ENCODE measurements at places on chromosomes 5 and 9.

DNA sequence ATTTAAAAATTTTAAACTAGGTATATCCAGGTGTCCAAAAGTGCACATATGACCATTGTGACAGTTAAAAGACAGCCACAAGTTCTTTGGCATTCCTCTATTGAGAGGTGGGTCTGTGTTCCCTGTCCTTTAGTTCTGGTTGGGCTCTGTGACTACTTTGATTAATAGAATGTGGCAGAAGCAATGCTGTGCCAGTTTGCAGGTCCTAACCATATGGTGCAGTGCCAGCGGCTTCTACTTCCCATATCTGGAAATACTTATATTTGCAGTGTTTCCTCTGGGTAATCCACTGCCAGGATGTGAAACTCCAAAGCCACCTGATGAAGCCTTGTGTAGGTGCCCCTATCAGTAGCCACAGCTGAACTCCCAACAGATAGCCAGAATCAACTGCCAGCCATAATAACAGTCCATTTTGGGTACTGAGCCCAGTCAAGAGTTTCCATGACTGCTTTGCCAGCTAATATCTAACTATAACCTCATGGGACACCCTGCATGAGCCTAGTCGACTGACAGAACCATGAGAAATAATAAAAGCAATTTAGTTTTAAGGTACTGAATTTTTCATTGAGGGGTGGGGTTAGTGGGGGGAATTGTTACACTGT, 361.0 kb upstream of the SEMA6A start:
- no peak for DNase-seq

- peak; percentile 66 for DNase-seq
Observed at GRCh38 chr9:69180670-69181069, 6.6 kb downstream of the TJP2 start.

- DNase-seq: no peak
Observed at GRCh38 chr9:123407217-123407851, 51.3 kb downstream of the CRB2 start.

GRCh38 chr9:89362647-89363310, 44.5 kb downstream of the SECISBP2 start:
- DNase-seq: no peak

DNA sequence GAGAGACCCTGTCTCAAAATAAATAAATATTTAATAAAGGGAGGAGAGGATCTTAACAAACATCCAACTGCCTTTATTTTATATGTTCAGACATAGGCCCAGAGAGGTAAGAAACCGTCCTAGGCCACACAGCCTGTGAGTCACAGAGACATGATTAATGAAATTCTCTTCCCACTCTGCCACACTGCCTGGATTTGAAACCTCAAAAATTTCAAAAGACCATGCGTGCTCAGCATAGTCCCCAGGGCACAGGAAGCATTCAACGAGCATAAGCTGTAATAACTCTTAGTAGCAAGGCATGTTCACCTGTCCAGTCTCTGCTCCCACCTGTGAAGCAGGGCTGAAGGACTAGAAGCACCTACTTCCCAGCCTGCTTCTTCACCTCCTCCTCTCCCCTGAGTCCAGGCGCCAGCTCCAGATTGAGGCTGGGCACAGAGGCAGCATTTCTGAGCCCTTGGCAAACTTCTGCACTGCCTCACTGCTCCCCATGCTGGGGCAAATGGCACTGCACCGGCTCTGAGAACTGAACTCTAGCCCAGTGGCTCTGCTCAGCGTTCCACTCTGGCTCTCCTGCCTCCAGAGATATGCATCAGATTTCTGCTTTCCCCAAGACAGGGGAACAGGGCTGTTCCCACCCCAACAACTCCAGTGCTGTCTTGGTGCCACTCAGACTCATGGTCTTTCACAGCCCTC, 1.1 kb downstream of the FAT2 start:
- peak; percentile 83 for DNase-seq

DNA sequence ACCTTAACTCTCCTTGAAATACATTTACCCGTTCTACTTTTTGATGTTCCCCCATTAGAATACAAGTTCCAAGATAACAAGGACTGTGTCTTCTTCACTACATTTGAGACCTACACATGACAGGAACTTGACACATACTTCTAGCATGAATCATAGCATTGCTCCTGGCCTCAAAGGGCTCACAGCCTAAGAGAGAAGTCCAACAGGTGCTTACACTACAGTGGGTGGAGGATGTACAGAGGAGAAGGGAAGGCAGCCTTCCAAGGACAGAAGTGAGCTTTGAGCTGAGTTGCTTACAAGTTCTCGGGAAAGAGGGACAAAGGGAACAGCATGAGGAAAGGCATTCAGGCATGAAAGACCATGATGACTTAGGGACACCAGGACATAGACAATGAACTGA, 56.9 kb upstream of the MSX2 start:
- DNase-seq: no peak

GRCh38 chr9:114400219-114400618, 12.4 kb upstream of the AKNA start:
- no peak for DNase-seq

DNA sequence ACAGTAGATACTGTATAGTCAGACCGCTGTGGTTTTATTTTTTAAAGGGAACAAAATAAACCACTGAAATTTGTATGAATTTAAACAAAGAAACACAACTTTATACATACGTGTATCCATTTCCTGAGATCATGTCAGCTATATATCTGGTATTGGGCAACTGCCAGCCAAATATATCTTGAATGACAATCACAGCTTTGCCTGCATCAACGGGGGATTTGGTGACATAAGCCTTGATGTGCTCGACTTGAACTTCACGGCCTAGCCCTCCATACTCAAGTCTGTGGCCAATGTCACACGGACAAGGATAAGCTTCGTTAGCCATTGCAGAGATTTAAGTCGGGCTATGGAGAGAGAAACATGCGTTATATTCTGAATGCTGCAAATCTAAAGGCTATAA, 17.3 kb downstream of the CMBL start:
- no peak for DNase-seq

- DNase-seq: no peak
Observed at GRCh38 chr9:136249877-136250559, 4.4 kb upstream of the QSOX2 start.

GRCh38 chr9:21174671-21175070, 8.2 kb upstream of the IFNA21 start:
- DNase-seq: no peak

DNA sequence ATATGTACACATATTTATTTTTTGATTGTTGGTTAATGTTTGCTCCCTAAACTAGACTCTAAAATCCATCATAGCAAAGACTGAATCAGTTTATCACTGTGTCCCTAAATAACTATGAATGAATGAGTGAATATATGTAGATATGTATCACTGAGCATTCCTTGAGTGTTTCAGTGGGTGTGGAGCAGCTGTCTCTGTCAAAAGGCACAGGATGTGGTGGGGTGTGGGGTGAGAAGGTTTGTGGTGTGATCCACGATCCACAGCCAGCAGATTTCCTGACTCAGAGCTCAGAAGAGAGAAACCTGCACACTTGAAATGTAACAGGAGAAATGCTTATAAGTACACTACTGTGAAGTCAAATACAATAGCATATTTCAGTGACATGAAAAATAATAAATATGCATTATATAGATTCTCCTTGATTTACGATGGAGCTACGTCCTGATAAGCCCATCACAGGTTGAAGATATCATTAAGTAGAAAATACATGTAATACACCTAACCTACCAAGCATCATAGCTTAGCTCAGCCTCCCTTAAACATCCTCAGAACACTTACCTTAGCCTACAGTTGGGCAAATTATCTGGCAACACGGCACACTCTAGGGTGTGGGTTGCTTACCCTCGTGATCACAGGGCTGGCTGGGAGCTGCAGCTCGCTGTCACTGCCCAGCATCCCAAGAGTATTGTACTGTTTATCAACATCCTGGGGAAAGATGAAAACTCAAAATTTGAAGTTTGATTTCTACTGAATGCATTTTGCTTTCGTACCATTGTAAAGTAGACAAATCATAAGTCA, 287.0 kb downstream of the GAS1 start:
- DNase-seq: no peak

DNA sequence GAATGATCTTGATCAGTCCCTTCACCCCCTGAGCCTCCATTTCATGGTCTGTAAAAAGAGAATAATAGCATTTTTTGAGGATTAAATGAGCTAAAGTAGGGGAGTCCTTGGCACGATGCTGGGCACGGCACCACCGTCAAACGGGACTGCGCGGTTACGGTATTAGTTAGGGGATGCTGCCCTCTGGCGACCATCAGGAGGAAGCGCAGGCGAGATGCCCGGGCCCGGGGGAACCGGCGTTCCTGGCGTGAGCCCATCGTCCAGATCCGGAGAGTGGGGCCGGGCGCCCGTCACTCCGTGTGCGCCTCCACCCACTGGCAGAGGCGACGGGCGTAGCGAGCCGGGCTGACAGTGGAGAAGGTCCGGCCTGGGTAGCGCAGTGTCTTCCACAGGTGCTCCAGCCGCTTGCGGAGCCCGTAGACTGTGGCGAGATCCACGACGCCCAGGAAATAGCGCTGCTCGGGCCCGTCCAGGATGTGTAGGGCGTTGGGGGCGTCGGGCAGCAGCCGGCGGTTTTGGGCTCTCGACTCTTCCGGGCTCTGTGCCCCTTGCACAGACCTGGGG, 4.8 kb upstream of the ST6GALNAC4 start:
- DNase-seq: peak; percentile 40

- no peak for DNase-seq
Observed at GRCh38 chr5:27855491-27855890, 817.1 kb upstream of the CDH9 start.

DNA sequence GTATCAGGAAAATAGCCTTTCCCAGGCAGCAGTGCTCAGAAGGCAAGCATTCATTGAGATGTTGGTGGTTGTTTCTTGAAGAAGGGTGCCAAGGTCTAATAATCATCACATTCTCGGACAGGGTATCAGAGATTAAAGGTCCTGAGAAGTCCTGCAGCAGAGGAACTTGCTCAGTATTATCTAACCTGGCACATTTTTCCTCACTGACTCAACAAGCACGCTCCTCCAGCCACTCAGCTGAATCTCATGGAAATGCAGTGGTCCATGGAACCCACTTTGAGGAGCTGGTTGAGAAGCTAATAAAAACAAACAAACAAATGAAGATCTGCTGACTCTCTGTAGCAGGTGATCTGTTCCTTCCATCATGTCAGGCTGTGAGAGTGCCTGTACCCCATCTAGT, 35.3 kb upstream of the ICE1 start:
- no peak for DNase-seq

DNA sequence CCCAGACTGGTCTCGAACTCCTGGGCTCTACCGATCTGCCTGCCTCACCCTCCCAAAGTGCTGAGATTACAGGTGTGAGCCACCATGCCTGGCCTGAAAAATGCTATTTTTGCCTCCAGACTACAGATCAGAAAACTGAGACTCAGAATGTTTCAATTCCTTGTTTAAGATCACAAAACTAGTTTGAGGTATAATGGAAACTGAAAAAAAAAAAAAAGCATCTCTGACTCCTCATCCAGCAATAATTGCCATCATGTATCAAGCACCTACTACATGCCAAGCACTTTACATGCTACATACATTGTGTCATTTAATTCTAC, 35.6 kb downstream of the PLAC8L1 start:
- no peak for DNase-seq

- no peak for DNase-seq
Observed at GRCh38 chr5:119362714-119363113, 6.9 kb downstream of the TNFAIP8 start.
